ENCODE measurements at places on chromosomes 11 and 22.

- peak; percentile 54 for DNase-seq
Measured at GRCh38 chr11:27720277-27720830, 20.1 kb upstream of the BDNF start.

DNA sequence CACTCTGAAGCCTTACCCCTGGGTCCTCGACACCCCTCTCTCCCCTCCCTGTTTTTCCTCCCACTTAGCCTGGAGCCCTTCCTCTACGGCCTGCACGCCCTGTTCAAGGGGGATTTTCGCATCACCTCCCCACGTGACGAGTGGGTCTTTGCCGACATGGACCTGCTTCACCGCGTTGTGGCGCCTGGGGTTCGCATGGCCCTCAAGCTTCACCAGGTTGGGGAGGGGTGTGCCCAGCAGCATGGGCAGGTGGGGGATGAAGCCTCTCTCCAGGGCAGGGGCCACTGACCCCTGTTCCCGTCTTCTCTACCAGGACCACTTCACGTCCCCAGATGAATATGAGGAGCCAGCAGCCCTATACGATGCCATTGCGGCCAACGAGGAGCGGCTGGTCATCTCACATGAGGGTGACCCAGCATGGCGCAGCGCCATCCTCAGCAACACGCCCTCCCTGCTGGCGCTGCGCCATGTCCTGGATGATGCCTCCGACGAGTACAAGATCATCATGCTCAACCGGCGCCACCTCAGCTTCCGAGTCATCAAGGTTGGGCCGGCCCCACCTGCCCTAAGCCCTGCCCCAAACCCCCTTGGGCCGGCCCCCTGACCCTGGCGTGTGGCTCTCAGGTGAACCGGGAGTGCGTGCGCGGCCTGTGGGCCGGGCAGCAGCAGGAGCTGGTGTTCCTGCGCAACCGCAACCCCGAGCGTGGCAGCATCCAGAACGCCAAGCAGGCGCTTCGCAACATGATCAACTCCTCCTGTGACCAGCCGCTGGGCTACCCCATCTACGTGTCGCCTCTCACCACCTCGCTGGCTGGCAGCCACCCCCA lies 2.8 kb upstream of the SIPA1 start:
- no peak for DNase-seq

DNA sequence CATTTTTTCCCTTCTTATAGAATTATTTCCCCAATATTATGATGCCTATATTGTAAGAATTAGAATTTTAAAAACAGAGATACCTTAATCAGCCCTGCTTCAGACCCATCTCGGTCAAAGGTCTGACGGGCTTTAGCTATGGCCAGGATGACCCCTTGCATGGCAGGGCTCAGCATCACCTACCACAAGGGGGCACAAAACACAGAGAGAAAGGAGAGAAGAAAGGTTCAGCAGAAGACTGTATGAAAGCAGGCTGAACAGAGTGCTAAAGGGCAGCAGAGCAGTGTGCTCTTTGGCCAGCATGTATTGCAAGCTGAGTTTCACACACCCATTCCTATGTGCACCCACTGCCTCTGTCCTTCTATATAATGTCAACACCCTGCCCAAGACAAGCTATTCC lies 26.8 kb downstream of the CLDN25 start:
- DNase-seq: peak; percentile 22

DNA sequence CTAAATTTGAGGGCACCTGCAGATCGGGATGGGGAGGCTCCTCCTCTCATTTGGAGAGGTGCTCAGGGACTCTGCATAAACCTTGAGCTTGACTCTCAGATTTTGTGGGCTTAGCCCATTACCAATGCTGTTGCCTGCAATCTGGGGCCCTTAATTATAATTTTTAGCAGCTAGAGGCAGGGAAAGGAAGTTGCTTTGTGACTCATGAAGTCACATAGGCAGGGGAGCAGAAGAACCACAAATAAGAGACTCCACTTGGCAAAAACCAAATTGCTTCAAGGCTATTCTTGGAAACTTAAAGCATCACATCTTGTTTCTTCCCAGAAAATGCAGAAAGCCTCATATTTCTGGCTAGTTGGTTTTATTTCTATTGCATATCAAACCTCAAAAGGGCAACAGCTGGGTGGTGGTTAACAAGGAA lies 46.9 kb downstream of the MICAL2 start:
- DNase-seq: peak; percentile 84

GRCh38 chr11:38456371-38456770 lies 1858.3 kb upstream of the RAG2 start:
- DNase-seq: no peak

DNA sequence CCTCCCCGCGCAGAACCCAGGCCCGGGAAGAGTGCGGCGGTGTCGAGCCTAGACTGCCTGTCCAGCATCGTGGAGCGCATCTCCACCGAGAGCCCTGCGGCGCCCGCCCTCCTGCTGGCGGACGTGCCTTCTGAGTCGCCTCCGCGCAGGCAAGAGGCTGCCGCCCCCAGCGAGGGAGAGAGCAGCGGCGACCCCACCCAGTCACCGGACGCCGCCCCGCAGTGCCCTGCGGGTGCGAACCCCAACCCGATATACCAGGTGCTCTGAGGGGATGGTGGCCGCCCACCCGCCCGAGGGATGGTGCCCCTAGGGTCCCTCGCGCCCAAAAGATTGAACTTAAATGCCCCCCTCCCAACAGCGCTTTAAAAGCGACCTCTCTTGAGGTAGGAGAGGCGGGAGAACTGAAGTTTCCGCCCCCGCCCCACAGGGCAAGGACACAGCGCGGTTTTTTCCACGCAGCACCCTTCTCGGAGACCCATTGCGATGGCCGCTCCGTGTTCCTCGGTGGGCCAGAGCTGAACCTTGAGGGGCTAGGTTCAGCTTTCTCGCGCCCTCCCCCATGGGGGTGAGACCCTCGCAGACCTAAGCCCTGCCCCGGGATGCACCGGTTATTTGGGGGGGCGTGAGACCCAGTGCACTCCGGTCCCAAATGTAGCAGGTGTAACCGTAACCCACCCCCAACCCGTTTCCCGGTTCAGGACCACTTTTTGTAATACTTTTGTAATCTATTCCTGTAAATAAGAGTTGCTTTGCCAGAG lies 2.0 kb downstream of the MYOD1 start:
- no peak for DNase-seq

DNA sequence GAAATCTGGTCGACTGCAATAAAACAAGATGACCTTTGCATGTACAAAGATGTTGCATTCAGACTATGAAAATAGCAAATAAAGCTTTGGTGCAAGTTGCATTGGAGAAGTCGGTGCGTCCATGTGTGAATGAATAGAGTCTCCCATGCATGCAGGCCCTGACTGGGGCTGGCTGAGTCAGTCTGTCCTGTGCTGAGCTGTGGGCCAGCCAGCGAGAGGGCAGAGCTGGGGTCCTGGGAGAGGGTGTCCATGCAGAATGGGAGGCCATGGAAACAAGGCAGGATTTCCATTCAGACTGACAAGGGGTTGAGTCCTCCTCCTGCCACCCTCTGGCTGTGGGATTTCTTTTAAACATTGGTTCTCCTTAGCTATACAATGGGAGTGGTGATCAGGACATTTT lies 2.3 kb upstream of the CRYBB3 start:
- no peak for DNase-seq

DNA sequence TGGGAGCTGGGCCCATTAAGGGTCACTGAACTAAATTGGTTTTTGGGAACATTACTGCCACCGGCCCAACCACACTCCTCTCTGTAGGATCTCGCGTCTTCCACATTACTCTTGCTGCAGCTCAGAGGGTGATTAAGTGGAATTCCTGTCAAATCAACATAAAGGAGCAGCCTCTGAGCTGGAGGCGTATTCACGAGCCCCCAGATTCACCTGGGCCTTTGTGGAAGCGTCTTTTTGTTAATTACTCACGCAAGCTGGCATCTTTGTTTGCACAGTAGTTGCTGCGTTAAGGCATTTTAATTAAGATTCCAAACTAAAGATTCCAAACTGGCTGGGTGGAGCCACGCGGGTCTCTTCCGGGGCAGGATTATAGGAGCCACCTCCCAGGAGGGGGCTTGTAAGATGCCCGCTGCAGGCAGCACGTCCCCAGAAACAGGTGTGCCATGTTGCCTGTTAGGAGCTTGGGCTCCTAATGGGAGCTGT lies 21.5 kb upstream of the RFPL3 start:
- no peak for DNase-seq

DNA sequence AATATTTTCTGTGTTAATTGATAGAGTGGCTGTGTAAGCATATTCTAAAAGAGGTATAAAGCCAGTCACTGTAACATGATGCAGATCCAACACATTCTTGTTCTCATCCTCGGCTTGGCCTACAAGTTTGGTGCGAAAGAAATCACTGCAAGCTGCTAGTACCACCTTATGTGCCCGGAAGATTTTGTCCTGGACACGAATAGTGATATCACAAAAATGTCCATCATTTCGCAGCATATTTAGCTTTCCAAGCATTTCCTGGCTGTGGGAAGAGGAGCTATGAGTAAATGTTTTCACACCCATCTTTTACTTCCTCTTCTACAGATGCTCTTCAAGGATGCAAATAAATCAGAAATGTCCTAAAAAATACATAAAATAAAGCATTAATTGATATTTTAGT lies 53.1 kb downstream of the ZBTB44 start:
- DNase-seq: no peak

DNA sequence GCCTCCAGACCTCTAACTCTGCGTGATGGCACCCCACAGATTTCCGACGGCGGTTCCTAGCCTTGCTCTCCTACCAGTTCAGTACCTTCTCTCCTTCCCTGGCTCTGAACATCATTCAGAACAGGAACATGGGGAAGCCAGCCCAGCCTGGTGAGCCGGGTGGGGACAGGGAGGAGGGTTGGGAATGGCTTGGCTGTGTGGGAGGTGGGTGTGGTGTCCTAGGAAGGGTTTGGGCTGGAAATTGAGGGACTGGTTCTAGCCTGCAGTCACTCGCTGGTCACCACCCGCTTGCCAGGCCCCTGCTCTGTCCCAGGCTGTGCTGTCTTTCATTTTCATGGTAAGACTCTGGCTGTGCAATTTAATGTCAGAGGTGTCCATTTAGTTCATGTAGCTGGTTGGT lies 33.9 kb downstream of the NAT10 start:
- no peak for DNase-seq

- no peak for DNase-seq
Measured at GRCh38 chr22:20222764-20223420, 45.2 kb downstream of the RTN4R start.

GRCh38 chr11:96150609-96151008 lies 192.4 kb downstream of the MAML2 start:
- no peak for DNase-seq

- DNase-seq: peak; percentile 58
Measured at GRCh38 chr11:104918113-104918824, 20.0 kb upstream of the CASP12 start.

DNA sequence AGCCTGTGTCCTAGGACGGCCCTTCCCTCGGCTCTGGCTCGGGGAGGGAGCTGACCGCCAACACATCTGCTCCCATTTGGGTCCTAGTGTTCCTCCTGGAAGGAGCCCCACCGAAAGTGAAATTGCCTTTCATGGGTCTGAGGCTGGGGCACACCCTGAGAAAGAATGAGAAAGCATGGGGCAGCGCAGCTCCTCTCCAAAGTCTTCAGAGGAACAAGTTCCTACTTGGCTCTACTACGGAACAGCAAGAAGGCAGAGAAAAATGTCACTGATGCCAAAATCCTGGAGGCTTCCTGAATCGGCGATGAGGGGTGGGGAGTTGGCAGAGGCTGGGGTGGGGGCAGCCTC lies 41.5 kb upstream of the MYEOV start:
- DNase-seq: no peak

DNA sequence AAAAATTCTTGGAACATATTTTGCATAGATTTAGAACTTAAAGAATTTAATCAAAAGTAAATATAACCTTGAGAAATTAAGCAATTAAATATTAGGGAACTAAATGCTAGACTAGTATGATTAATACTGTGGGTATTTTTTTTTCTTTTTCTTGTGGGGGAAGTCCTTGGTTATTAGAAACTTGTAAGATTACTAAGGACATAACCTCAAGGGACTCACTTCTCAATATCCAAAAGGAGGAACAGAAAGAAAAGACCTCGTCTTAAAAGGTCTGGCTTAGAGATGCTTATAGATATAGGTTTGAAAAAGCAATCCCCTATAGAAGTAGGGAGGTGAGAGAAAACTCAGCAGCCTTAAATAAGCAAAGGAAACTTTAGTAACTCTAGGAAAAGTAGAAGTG lies 368.5 kb downstream of the INSC start:
- DNase-seq: no peak

DNA sequence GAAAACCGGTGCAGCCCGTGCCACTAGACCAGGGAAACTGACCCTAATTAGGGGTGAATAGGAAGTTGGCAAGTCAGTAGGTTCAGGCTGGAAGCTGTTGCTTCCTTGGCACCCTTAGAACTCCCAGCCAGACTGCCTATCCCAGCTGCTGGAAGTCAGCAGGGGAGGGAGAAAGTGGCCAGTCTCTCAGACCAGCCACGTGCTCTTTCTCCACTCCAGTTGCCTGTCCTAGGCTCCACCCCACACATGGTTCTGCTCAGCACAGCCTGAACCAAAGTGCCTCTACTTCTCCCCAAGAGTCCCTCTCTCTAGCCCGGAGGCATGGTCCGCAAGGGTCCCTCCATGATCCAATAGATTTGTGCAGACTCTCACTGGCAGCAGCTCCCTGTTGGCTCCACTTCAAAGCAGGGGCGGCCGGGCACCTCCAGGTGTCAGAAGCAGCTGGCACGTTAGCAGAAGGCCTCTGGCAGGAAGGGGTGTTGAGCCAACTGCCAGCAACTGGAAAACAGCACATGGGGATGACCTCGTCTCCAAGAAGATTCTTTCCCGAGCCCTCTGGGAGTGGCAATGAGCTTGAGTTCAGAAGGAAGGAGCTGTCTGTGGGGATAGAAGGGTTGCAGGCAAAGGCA lies 27.7 kb downstream of the ARFGAP2 start:
- peak; percentile 53 for DNase-seq

DNA sequence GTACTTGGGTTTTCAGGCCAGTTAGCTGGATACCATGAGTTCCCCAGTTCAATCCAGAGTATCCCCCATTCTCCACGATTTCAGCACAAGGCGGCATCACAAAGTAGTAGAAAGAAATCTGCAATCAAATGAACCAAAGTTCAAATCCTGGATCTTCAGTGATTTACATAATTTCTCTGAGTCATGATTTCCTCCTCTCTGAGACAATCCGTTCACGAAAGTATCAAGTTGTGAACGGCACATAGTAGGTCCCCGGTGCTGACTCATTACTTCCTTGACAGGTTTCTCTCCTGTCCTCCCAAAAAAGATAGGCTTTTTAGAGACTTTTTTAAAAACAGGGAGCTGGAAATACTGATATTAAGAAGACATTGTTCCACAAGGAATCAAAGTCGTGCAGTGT lies 69.1 kb upstream of the AKIP1 start:
- DNase-seq: no peak

- DNase-seq: no peak
Measured at GRCh38 chr22:44934454-44934735, 75.4 kb downstream of the PHF21B start.

GRCh38 chr22:25839755-25840154 lies 97.8 kb downstream of the MYO18B start:
- no peak for DNase-seq

GRCh38 chr22:38974170-38974825 lies 7.8 kb upstream of the APOBEC3B start:
- no peak for DNase-seq

- no peak for DNase-seq
Measured at GRCh38 chr11:719214-720016, 13.4 kb downstream of the EPS8L2 start.
